ENCODE measurements at places on chromosomes 6 and 20.

GRCh38 chr6:5004373-5005037 is 668 bp upstream of the RPP40 start:
- DNase-seq: no peak

GRCh38 chr20:43583133-43583864 is 7.4 kb upstream of the IFT52 start:
- DNase-seq: no peak

DNA sequence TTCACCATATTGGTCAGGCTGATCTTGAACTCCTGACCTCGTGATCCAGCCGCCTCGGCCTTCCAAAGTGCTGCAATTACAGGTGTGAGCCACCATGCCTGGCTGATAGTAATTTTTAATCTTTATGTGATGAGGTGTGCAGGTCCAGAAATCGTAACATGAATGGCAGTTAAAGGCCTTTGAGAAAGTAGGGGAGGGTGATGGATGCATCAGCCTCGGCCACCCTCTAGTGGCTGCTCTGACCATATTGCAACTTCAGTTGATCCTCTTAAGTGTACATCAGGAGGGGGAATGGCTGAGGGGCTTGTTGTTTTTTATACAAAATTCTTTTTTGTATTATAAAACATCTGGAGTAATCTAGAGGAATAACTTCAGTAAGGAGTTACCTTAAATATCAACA is 193.0 kb downstream of the ZFAND3 start:
- DNase-seq: no peak

GRCh38 chr6:169211881-169212280 is 41.8 kb downstream of the THBS2 start:
- no peak for DNase-seq

DNA sequence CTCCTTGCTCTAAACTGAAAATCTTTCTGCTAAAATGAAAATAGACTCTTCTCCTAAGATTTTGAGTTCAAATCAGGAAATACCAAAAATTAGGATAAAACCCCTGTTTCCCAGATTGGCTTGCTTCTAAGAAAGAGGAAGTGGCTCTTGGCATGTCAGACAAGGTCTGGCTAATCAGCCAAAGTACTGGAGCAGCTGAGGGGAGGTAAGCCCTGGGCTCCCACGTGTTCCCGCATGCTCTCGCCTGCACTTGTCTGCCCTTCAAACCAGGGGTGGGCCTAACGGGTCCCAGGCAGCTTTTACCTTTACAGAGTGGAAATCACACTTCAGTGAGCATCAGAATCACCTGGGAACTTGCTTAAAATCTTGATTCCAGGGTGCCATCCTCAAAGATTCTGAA is 43.2 kb upstream of the GABRR1 start:
- DNase-seq: no peak

DNA sequence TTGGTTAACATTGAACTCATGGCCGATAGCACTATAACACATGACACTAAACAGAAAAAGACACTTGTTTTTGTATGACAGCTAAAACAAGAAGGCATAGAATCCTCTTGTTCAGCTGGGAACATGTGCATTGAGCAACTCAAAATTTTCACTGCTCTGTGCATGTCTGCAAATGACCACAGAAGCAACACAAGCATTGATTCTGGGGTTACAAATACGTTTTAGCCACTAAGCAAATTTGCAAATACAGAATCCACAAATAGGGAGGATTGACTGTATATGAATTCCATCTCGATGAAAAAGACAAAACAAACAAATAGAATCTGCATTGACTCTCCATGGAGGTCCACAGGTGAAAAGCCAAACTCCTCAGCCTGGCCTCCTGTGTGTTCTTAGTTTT is 31.7 kb downstream of the C6orf132 start:
- DNase-seq: no peak

DNA sequence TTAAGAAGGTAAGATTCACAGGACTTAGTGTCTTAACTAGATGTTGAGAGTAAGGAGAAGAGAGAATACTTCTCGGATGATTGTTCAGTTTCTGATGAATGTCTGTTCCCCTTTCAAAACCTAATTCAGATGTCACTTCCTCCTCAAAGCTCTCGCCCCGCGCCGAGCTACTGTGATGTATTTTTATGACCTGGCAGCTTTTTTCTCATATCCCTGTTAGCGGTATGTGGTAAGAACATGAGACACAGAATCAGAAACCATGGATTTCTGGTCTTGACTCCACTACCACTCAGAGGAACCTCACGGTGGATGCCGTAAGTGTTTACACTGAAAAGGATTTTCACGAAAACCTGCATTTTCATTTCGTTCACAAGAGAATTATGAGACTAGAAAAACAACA is 48.4 kb downstream of the CEP43 start:
- peak; percentile 29 for DNase-seq

DNA sequence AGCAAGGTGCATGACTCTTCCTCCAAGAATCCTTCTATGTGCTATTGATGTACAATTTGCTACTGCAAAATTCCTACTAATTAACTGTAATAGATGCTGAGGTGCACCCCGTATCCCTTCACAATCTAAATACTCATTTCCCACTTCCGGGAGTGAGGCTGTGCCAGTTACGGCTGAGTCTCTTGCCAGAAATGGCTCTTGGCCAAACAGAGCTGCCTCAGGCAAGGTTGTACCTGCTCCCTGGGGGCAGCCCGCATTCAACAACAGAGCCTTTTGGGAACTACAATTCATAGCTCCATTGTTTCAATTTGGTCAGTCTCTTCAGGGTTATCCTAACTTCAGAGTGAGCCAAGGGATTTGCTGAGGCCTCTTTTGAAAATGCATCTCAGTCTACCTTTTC is 789.8 kb upstream of the MAP3K7 start:
- DNase-seq: no peak

GRCh38 chr20:60785785-60786184 is 466.3 kb upstream of the CDH4 start:
- DNase-seq: no peak

- no peak for DNase-seq
These were observed 227.5 kb downstream of the ATXN1 start for GRCh38 chr6:16533721-16534136.

DNA sequence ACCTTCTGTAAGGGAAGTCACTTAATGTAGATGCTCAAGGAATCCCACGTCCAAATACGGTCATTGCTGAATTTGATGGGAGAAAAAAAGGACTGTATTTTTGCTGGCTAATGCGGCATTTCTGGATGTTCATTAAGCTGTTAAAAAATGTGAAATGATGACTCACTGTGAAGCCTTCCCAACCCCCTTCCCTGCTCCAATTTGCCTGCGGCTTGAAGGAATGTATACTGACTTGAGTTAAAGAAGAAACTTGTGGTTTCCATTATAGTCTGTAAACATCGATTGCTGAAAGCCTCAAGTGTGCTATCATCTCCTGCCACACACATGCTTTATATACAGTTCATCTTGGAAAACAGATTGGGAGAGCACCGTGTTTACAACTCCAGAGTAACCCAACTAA is 249.1 kb upstream of the JAG1 start:
- no peak for DNase-seq
